ENCODE measurements at places on chromosomes 5 and 9.

DNA sequence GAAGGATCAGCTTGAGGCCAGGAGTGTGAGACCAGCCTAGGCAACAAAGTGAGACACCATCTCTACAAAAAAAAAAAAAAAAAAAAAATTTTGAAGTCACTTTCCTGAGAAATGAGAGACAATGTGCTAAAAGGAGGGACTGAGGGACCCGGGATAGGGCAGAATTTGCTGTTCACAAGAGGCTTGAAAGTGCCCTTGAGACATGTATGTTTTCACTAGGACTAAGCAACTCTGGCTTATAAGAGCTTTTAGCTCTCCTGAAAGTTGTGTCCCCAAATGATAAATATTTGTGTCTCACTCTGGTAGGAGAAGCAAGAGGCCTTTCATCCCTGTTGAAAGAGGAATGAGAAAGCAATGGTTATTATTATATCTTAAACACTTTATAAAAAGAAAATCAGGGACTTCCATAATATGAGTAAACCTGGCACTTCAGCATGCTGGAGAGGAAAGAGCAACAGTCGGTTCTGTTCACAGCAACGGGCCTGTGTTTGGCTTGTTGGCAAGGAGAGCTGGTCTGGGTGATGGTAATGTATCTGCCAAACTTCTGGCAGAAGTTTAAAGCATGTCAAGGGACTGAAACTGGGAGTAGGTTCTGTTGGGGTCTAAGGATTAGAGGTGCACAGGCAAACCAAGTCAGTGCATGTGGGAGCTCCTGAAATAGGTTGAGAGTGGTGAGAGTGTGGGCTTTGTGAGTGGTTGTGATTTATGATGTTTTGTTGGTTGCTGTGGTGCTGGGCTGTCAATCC lies 32.2 kb downstream of the ENTREP1 start:
- no peak for DNase-seq

GRCh38 chr5:142475102-142475513 lies 150.3 kb upstream of the SPRY4 start:
- DNase-seq = no peak

DNA sequence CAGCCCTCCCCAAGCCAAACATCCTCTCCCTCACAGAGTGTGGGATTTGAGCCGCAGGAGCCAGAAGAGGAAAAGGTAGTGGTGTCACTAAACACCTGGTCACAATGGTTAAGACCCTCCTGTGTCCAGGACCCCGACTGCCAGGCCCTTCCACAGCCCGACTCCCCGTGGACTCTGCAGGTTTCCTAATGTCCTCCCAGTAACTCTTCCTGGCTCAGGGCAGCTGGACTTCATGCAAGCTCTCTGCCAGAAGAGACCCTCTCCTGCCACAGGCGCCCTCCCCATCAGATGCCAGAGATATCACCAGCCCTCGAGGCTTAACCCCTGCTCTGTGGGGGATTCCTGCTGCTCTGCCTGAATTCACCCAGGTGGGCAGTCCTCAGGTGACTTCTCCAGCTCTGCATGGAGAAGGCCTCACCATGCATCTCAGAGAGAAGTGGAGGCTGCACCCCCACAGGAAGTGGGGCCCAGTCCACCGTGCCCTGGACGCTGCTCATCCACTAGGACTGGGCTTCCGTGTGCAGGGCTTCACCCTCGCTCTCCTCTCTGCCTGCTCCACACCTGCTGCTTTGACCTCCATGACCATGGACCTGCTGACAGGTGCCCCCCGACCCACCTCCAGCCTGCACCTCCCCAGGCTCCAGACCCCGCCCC lies 111.2 kb downstream of the ADAMTS2 start:
- no peak for DNase-seq

DNA sequence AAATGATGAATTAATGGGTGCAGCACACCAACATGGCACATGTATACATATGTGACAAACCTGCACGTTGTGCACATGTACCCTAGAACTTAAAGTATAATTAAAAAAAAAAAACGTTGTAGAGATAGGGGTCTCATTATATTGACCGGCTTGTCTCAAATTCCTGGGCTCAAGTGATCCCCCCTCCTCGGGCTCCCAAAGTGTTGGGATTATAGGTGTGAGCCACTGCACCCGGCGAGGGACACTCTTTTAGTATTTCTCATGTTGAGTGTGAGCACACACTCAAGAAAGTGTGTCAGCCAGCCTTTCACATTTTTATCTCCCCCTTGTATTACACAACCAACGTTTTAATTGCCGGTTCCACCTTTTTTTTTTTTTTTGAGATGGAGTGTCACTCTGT lies 87.7 kb upstream of the SPIN1 start:
- DNase-seq = no peak

GRCh38 chr5:158559066-158559465 lies 540.6 kb downstream of the EBF1 start:
- no peak for DNase-seq

DNA sequence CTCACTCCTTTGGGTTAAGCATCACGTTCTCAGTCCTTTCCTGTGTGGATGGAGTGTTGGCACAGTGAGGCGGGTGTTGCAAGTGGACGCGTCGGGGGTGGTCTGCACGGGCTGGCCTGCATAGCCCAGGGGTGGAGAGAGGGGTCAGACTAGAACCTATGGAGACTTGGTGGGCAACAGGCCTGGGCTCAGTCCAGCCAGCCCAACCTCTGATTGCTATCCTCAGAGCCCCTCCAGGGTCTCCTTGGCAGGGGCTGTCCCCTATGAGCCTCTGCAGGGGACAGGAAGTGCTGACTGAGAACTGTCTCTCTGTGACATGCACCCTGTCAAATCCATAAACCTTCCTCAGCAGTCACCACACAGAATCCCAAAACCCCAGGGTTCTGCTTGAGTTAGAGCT lies 2.3 kb downstream of the DCANP1 start:
- no peak for DNase-seq

- no peak for DNase-seq
Observed at GRCh38 chr9:92715488-92716231, 45.7 kb upstream of the IPPK start.

- DNase-seq = no peak
Observed at GRCh38 chr9:127982912-127983311, 2.1 kb upstream of the EEIG1 start.

GRCh38 chr9:129036241-129036922 lies at the start of gene MIGA2:
MIGA2 (plus strand) TSS chr9:129036626; CDS start chr9:129040595, 3,969 bp downstream.
- peak; percentile 96 for DNase-seq

DNA sequence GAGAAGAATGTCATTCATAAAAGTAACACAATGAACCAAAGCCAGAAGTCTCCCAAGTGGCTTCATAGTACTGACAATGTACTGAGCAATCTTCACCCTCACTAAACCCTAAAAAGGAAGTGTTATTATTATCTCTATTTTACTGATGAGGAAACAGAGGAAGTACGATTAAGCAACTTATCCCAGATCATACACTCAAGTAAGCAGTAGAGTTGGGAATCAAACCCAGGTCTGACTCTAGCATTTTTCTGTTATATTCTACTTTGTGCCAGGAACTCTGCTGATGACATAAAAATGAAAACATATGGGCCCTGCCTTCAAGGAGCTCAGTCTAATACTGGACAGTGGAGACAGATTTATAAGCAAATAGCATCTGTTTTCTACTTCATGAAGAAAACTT lies 109.2 kb downstream of the RAPGEF6 start:
- DNase-seq = no peak

- DNase-seq = no peak
Observed at GRCh38 chr9:116191576-116192415, 38.2 kb downstream of the PAPPA start.

DNA sequence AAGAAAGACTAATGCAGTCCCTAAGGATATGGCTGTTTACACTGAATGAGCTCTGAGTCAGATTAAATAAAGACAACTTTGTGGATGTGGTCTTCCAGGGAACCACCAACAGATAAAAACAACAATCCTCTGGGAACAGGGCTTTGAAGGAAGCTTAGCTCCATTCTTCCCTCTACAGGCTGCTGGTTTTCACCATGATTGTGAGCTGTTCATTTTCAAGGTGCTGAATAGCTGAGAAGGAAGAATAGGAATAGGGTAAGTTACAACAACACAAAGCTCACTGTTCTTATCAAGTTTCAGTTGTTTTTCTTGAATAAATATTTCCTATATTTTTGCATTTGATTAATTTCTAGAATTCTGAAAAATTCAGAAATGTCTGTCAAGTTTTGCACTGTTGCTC lies 25.9 kb upstream of the PTAR1 start:
- no peak for DNase-seq

- no peak for DNase-seq
Observed at GRCh38 chr5:156913719-156914370, 49.2 kb downstream of the TIMD4 start.

DNA sequence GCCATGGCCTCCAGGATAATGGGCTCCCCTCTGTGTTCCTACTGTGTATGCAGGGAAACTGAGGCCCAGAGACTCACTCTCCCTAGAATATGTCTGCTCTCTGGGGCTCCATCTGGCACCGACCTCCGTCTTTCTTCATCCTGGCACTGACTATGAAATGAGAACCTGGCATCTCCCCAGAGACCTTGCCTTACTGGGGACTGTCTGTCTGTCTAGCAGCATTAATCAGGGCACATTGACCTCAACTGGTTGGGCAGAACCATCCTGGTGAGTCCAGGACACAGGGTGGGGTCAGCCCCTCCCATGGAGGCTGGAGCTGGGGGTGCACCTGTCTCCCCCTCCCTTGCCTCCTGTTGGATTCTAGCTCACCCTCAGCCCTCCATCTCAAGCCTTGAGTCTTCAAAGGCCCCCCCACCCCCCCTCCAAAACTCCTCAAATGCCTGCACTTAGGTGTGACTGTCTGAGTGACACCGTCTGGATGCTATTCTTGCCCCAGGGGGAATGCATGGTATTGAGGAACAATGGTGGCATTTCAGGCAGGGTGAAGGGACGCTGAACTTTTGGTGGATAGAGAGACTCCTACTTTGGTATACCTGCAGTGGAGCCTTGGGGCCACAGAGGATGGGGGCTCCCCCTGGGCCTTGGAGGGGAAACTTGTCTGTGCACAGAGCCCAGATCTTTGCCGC lies 12.8 kb upstream of the PITX1 start:
- DNase-seq = no peak

DNA sequence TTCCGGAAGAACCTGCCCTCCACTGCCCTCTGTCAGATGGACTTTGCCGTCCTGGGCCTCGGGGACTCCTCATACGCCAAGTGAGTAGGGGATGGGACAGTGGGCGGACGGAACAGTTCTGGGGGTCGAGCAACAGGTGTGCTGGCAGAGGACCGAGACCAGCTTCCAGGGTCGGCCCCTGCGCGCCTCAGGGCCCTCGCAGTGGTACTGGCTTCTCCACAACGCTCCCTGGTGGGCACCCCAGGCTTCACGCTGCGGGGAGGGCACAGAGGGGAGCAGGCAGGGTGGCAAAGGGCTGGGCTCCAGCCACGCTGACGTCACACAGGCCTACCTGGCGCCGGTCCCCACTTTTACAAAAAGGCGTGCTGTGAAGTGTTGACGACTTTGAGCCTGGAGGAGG lies 7.0 kb downstream of the NDOR1 start:
- DNase-seq = no peak

- no peak for DNase-seq
Observed at GRCh38 chr5:172150514-172151425, 37.3 kb downstream of the STK10 start.

DNA sequence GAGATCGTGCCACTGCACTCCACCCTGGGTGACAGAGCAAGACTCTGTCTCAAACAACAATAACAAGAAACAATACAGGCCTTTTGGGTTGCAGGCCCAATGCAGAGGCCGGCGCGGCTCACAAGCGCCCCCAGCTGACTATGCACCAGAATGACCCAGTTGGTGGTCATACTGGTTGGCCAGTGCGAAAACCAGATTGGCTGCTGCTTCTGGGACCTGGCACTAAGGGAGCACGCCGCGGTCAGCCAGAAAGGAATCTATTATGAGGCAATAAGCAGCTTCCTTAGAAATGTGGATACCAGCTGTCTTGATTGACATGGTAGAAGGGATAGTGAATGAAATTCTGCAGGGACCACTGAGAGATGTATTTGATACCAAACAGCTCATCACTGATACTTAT lies 35.0 kb downstream of the RANBP17 start:
- no peak for DNase-seq

DNA sequence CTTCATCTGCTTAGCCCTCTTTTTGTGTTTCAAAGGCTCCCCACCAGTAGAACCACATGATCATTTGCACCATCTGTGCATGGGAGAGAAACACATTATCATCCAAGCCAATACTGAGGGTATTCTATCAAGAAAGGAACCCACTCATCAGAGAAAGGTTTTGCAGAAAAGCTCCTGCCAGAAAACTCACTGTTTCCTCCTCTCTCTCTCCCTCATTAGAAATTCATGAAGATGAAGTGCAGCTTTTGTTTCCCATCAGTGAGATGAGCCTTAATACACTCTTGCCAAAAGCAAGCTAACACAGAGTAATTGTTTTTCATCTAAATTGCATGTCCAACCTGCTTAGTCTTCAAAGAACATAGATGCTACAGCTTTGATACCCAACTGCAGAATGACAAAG lies 142.4 kb upstream of the GRAMD2B start:
- DNase-seq = no peak

DNA sequence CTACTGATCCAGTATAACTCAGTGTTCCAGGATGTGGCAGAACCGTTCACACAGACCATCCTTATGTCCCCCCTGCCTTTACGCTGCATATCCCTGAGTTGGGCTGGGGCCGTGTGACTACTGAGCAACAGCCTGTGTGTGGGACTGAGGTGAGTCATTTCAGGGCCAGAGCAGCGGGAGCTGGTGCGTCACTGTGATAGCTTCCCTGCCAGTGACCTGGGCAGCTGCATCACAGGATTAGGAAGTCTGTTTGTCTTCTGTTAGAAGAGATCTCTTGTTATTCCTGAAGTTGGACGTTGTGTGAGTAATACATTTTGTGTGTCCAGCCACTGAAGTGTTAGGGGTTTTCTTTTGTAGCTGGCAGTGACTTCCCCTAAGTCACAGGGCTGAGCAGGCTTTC lies 35.6 kb downstream of the TPPP start:
- no peak for DNase-seq

DNA sequence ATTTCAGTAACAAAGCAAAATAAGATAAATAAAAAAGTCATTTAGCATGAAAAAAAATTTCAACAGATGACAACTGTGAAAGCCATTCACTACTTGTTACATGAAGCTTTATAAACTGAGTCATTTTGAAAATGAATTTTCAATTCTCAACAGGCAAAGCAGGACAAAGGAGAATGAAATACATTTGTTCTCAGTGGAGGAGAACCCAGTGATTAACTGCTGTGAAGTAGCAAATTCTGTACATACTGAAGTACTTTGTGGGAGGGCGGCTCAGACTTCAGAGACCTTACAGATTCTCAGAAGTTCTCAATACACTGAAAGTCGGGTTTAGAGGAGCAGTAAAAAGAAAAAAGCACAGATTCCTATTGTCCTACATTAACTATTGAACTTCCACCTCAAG lies 21.7 kb downstream of the SKIC3 start:
- DNase-seq = no peak
